ENCODE measurements at places on chromosomes 12 and 14. TPM values are rescaled to one million over a fixed set of nuclear protein-coding genes. Genes with fewer than 3 reads are reported as not detected.

The SVOP gene
- not detected for total RNA-seq

The TSFM gene
- total RNA-seq: 22.3 TPM

The BCL11B gene
- total RNA-seq: 0.29 TPM

The TCL1A gene
- not detected for total RNA-seq

The ST8SIA1 gene
- total RNA-seq: 14.6 TPM

The KRT78 gene
- not detected for total RNA-seq

GRCh38 chr12:90959538-90960139 is 4.7 kb upstream of the CCER1 start:
- H3K27ac ChIP-seq: no peak overlapping the region
- no peaks in the 10 kb centered on the region for H3K27me3 ChIP-seq
- DNase-seq: peak; percentile 43
- H3K4me1 ChIP-seq: no peaks in the 10 kb centered on the region
- no peaks in the 10 kb centered on the region for H3K36me3 ChIP-seq

DNA sequence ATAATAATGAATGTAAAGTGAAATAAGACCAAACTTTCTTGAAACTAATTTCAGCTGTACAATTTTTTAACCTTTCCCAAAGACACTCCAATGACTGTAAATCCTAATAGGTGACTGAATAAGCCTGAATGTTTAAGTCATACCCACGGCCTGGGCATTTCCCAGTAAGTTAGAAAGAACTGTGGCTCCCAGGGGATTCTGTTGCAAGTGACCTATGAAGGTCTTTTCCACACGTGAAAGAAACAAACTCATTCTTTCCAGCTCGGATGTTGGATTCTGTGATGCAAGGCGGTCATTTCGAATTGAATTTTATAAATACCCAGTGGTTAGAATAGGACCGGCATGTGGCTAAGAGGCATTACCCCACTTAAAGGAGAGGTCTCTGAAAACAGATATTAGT is 1134.4 kb downstream of the GALC start:
- H3K4me1 ChIP-seq: no peaks in the 10 kb centered on the region
- H3K27me3 ChIP-seq: no peaks in the 10 kb centered on the region
- DNase-seq: no peak
- H3K36me3 ChIP-seq: no peaks in the 10 kb centered on the region

DNA sequence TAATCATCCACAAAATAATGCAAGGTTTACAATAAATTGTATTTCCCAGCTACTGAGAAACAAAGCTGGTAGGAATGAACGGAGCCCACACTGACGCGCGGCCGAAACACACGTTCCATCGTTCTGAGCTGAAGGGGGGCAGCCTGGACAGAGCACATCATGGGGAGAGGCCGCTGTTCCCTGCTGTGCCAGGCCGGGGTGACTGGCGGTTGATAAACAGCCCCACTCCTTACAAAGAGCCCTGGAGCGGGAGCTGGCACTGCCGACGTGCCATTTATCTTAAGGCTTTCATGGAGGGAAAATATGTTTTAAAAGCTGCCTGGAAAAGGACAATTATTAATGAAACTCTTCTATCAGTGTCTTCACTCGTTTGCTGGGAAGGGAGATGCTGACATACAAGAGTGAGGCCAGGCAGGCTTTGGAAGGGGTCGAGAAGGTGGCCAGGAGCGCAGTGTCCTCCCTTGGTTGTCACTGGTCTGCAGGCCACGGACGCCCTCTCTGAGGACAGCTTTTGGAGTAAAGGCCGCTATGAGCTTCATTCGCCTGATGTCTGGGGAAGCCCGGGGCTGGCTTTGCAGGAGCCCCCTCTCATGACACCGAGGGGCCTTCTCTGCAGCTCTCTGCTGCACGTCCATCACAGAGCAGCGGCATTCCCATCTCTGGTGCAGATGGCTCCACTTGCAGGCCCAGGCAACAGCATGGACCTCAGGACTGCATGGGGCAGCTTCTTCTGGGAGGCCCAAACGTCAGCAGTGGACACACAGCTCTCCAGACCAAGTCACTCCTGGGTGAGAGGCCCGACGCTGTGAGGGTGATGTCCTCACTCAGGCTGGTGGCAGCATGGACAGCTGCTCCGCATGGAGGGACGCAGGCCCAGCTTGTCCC is 355.3 kb upstream of the SFSWAP start:
- no peaks in the 10 kb centered on the region for H3K36me3 ChIP-seq
- no peak overlapping the region for H3K4me3 ChIP-seq
- peak overlapping the region; percentile 78 for H3K27ac ChIP-seq
- no peaks in the 10 kb centered on the region for H3K27me3 ChIP-seq
- no peaks in the 10 kb centered on the region for H3K4me1 ChIP-seq

DNA sequence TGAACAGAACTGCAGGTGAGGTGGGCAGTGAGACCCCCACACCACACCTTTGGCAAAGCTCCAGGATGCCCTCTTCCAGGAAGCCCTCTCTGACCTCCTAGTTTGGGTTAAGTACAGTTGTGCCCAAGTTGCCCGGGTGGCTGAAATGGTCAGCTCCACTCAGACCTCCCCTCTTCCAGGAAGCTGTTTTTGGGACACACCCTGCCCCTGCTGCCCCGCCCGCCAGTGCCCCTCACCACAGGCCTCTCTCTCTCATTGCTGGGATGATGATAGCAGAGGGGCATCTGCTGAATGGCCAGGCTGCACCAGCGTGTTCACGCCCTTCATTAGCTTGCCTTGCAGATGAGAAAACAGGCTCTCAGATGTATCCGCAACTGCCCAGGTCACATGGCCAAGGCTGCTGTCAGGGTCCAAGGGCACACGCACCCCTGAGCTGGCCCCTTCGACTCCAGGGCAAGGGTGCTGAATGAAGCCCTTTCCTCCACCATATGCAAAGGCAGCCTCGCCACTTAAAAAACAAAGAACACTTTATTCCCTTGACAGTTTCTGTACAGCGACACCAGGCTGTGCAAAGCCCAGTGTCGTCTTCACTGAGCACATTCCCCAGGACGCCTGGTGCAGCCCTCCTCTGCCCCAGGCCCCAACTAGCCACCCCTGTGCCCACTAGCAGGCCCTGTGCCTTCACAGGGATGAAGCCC is 15.5 kb downstream of the SLC25A29 start:
- H3K27ac ChIP-seq: no peak overlapping the region
- no peaks in the 10 kb centered on the region for H3K4me1 ChIP-seq
- H3K36me3 ChIP-seq: no peaks in the 10 kb centered on the region
- DNase-seq: peak; percentile 9
